ENCODE measurements at places on chromosomes 12 and 14. TPM values are rescaled to one million over a fixed set of nuclear protein-coding genes. Genes with fewer than 3 reads are reported as not detected.

VDR gene
- total RNA-seq: 6.6 TPM

RFX4 gene
- not detected for total RNA-seq

RERG gene
- 25.5 TPM for total RNA-seq

AMN gene
- 0.21 TPM for total RNA-seq

P2RX2 gene
- total RNA-seq: not detected

KIAA0586 gene
- 17.1 TPM for total RNA-seq

BHLHE41 gene
- 6.5 TPM for total RNA-seq

PRB2 gene
- total RNA-seq: not detected

SERPINA9 gene
- not detected for total RNA-seq

CLEC2A gene
- total RNA-seq: not detected

HOXC12 gene
- 0.22 TPM for total RNA-seq

PAX9 gene
- total RNA-seq: 2.1 TPM

ACOT6 gene
- total RNA-seq: not detected

SNRPF gene
- 12.9 TPM for total RNA-seq

CMKLR1 gene
- 23.2 TPM for total RNA-seq

NFE2 gene
- total RNA-seq: not detected

M6PR gene
- 109 TPM for total RNA-seq

KRT83 gene
- not detected for total RNA-seq

ELK3 gene
- total RNA-seq: 14.1 TPM
